Hematopoietic multipotent progenitor cell (in vitro differentiated cells): ENCODE measurements at places on chromosomes 6 and 20.

DNA sequence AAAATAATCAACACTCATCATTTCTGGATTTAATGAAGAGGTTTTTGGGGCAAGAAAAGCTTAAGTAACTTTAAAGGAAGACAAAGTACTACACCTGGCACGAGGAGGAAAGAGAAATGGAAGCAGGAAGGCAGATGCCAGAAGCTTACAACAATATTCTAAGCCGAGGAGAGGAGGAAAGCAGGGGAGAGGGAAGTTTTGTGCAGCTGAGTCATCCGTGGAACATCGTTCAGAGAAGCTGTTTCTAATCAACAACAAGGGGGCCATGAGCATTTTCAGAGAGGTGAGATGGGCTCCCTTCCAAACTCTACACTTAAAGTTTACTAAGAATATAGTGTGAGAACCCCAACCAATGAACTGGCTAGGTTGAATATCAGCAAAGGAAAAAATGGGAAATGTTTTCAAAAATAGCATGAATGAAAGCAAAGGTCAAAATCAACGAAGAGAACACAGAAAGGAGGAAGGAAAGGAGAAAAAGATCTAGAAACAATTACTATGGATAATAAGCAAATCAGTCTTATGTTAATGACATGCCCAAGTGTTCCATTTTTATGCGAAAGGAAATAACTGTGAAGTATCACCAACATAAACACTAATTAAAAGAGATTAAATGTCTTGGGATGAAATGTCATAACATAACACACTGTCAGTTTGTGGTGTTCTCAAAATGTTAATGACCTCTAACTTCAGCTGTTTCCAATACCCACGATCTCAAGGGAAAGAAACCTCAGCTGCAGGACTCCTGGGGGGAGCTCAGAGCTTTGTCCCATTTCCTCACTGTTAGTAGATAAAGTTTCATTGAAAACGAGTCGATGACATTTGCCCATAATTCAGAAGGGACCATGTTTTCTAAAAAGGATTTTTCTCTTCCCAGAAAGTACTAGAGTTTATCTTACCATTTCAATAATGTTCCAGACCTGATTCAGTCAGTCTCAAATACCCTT is 203.4 kb upstream of the STXBP5 start:
- DNase-seq = no peak

DNA sequence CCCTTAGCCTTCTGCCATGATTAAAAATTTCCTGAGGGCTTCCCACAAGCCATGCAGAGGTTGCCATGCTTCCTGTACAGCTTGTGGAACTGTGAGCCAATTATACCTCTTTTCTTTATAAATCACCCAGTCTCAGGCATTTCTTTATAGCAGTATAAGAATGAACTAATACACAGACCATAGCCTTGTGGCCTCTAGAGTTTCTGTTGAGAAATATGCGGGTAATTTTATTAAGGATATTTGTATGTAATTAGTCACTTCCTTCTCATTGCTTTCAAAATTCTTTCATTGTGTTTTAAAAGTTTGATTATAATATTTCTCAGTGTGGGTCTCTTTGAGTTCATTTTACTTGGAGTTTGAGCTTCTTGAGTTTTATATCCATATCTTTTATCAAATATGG is 484.9 kb downstream of the COL12A1 start:
- DNase-seq = no peak

GRCh38 chr6:30325873-30326525 is 728 bp upstream of the TRIM39 start:
- DNase-seq = peak; percentile 84

DNA sequence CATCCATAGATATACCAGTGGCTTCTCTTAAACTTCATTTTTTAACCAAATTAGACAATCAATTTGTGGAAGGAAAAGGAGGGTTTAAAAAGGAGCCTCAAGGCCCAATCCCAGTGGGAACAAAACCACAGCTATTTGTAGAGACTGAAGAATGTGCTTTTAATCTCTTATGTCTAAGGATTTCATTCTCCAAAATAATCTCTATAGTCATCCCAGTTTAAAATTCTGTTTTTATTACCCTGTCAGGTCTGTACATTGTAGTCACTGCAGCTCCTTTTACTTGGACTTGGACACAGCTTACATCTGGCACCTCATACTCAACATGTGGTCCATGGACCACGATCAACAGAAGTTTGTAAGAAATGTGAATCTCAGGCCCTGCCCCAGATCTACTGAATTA is 152.1 kb upstream of the STMND1 start:
- no peak for DNase-seq

- no peak for DNase-seq
Measured at GRCh38 chr6:147287869-147288271, 83.7 kb downstream of the STXBP5 start.

GRCh38 chr6:39793516-39793915 is 1.3 kb downstream of the DAAM2 start:
- no peak for DNase-seq

- no peak for DNase-seq
Measured at GRCh38 chr20:25865715-25866656, 169.3 kb upstream of the ZNF337 start.

DNA sequence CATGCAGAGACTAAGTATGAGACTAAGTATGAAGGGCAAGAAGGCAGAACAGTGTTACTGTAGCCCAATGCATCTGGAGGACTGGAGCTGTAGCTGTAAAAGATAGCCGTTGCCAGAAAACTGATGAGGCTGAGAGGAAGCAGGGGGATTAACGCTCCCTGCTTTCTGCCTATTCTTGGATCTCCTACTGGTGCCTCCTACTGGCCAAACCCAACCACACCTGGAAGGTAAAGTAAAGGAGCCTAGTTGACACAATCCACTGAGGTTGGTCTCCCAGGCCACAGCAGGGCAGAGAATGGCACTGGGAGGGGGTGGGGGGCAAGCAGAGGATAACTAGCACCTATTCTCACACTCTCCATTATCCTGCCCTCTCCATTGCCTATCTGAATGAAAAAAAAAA is 105.0 kb upstream of the MRPS10 start:
- no peak for DNase-seq

- DNase-seq = no peak
Measured at GRCh38 chr6:75492386-75493153, 1.0 kb downstream of the FILIP1 start.

DNA sequence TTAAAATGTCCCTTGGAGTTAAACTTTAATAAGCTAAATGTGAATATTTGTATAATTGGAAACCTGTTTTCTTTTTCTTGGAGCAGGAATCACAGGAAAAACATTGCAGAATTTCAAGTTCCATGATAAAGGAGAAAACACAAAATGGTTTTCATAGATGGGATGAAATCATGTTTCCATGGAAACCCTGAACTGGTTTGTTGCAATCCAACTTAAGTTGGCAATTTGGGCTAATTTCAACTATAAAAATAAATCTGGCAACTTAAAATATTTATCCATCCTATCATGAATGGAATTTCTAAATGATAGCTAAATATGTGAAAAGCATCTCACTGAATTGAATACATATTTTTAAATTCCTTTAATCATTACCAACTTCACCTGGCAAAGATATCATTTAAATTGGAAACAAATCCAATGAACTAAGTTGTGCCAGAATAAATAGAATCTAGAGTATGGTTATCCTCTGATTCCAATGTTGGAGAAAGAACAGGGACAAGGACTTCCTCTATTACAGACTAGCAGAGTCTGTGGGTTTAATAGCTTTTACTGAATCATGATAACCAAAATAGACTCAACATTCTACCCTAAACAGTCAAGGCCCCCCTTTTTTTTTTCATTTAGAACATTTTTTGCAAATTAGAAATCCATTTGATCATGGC is 33.2 kb downstream of the COL21A1 start:
- DNase-seq = no peak
